GM12864 (cell line): ENCODE measurements at places on chromosomes 4 and X.

GRCh38 chr4:75678965-75679364 is 5.8 kb upstream of the G3BP2 start:
- DNase-seq: no peak

- no peak for DNase-seq
These were observed 322.5 kb downstream of the EVC2 start for GRCh38 chr4:5385741-5386311.

DNA sequence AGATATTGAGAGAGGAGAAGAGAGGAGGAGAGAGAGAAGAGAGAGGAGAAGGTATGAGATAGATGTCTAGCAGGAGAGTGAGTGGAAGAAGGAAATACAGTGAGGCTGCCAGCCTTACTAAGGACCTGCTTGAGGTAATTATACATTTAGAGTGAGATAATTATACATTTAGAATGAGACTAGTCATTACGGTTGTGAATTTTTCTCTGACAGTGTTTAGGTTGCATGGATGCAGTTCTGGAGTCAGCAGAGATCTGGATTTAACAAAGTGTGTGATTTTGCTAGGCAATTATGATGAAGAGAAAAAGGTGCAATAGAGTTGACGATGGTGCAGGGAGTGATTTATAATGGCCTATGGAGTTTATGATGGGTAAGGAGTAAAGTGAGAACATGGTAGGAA is 187.1 kb upstream of the ARX start:
- no peak for DNase-seq

- no peak for DNase-seq
These were observed 11.5 kb downstream of the ETNPPL start for GRCh38 chr4:108751321-108751720.

DNA sequence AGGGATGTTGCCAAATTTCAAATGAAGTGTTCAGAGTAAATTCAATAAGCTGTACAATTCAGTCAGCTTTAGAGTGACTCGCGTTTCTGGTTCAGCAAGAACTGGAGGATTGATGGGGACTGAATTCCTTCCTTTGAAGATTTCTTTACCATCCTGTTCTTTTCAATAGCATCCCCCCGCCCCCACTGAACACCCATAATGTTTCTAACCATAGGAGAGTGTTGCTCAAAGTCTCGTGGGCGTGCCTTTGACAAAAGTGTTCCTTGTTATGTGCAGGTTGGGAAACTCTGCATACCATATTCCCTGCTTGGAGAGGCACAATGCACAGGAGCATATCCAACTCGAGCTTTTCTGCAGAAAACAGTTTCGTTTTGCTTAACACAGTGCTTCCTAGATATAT is 323.5 kb upstream of the CASK start:
- DNase-seq: no peak

DNA sequence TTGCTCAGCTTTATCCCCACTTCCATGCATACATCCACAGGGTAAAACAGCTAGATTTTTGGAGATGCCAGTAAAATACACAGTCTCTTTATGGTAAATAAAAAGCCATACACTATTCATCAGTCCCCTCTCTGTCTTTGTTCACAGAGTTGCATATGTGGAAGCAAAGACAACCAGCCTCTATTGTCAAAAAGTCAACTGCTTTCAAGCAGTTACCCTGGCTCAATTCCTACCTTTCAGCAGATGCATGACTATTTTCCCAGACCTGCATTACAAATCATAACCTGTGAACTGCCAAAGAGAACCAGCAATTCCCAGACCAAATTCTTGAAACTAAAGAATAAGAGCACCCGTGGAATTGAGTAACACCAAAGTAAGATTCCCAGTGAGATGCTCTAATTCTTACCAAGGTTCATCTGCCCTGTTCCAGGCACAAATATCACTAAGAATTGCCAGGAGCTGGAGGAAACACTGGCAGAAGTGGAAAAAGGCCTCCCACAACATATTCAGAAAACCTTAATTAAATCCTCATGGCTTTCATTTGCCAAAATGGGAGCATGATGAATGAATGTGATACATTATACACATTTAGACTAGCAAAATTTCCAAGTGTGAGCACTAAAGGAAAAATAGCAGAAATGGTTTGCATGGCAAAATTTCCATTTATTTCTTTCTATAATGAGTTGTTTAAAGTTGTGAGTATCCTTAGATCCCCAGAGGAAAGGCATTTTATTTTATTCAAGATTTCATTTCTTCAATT is 391.2 kb upstream of the ADGRL3 start:
- no peak for DNase-seq

- DNase-seq: no peak
These were observed 177.6 kb upstream of the SPRY1 start for GRCh38 chr4:123218981-123219380.

DNA sequence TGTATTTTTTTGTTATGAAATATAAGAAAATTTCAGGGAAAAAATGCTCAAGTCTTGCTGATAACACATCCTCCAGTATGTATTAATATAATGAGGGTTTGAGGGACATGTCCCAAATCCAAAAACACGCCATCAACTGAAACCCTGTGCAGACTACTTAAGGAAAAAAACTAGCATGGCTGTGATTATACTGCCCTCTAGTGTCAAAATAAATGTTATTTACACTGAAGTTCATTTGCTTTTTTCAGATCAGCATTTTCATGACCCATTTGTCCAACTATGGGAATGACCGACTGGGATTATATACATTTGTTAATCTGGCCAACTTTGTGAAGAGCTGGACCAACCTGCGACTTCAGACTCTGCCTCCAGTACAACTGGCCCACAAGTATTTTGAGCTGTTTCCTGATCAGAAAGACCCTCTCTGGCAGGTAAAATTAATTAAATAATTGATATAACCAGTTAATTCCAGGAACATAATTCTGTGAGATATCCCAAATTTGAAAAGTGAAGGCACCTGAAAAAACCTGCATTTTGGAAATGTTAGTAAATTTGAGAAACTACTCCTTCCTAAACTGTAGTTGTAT is 128.5 kb downstream of the PRSS12 start:
- peak; percentile 21 for DNase-seq

- DNase-seq: no peak
These were observed 8.0 kb upstream of the CRMP1 start for GRCh38 chr4:5900844-5901243.

GRCh38 chr4:114597410-114598115 is 1.0 kb upstream of the UGT8 start:
- DNase-seq: no peak

GRCh38 chrX:57156397-57157049 is 19.3 kb upstream of the SPIN2A start:
- DNase-seq: no peak

DNA sequence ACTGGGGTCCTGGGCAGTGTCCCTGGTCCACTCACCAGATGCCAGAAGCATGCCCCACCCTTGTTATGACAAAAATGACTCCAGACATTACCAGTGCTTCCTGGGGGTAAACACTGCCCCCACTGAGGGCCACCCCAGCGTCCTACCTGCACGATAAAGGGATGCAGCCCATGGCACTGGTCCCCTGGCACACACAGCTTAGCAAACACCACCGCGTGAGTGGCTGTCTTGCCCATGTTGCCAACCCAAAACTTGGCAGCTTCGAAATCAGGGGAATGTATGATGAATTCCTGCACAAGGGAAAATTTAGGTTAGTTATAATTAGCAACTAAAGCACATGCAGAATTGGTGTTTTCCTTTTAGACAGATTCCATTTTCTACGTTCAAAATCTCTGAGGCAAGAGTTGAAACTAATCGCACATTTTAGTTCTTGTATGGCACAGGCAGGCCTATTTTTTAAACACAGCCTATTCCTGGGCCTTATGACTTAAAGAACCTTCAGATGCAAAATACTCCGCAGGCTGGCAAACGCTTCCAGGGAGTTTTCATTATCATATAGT is 30.4 kb downstream of the ACOX3 start:
- no peak for DNase-seq

- DNase-seq: peak; percentile 78
These were observed 144.0 kb downstream of the SH3KBP1 start for GRCh38 chrX:19743386-19743785.

GRCh38 chr4:73392936-73393335 is 11.2 kb upstream of the ALB start:
- no peak for DNase-seq

DNA sequence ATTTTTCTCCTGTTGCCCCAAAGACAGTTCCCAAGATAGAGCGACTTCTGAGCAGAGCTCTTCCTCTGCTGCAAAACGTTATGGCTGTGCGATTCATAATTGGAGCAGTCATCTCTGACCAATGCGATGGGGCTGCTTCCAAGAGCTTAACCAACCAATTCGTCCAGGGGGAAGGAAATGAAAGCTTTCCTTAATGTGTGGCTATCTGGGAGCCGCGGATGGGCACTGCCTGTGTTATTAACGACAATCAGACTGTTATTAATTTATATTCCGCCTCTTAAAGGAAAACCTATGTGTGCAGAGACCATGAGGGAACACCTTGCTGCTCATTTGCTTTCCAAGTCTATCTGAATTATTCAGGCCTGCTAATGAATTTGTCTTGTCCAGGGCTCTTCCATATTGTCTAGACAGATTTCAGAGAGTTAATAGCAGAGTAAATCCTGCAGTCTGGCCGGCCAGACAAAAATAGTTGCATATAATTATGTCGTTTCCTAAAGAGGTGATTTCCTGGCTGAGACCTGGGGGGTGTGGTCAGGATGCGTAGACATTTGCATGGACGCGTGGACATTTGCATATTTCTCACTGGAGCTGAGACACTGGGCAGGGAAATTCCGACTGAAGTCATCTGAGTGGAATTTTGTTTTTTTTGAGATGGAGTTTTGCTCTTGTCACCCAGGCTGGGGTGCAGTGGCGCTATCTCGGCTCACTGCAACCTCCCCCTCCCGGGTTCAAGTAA is 135.4 kb downstream of the HMX1 start:
- no peak for DNase-seq

- DNase-seq: no peak
These were observed 200.4 kb upstream of the PITX2 start for GRCh38 chr4:110823251-110823650.

- DNase-seq: no peak
These were observed 120.3 kb downstream of the CHRNA9 start for GRCh38 chr4:40455340-40455902.

- DNase-seq: no peak
These were observed 50.9 kb downstream of the MED28 start for GRCh38 chr4:17665346-17665745.

GRCh38 chr4:41287005-41287404 is 30.3 kb downstream of the UCHL1 start:
- DNase-seq: no peak

DNA sequence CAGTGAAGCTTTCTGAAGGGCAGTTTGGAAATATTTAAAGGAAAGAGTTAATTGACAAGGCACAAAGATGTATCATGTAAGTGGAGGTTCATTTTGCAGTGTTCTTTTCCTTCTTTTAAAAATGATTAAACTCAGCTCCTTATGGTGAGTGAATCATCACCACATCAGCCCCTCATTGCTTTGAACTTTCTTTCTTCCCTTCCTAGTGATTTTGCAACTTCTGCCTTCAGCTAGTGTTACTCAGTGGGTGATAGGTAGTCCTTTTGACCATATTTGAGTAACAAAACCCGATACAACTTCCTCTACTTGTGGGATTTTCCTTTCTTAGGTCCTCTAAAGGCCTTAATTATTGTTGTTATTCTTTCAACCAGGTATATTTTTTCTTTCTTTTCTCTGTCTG is 8.2 kb downstream of the ZCCHC4 start:
- no peak for DNase-seq

GRCh38 chrX:87299563-87300160 is 217.9 kb upstream of the KLHL4 start:
- no peak for DNase-seq

DNA sequence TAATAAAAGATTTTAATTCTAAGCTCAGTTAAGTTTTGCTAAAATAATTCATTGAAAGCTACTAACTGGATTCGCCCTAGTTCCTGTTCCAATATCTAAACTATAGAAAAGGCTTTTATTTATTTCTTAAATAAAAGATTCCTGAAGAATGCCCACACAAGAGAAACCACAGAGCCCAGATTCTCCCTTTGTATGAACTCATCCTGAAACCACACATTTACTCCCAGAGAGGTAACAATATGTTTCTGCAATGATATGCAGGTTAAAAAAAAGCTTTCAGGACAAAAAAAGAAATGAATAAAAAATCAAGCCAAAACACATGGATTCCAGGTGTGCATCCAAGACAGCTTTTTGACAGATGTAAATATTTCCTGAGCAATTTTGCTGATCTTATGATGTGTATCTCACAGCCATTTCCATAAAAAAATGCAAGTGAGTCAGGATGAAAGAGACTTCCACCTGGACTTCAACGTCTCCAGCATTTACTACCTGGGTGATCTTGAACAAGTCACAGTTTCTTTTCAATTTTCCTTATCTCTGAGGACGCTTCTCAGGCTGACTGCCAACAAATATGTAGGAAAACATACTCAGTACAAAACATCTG is 234.4 kb upstream of the FAT1 start:
- no peak for DNase-seq

DNA sequence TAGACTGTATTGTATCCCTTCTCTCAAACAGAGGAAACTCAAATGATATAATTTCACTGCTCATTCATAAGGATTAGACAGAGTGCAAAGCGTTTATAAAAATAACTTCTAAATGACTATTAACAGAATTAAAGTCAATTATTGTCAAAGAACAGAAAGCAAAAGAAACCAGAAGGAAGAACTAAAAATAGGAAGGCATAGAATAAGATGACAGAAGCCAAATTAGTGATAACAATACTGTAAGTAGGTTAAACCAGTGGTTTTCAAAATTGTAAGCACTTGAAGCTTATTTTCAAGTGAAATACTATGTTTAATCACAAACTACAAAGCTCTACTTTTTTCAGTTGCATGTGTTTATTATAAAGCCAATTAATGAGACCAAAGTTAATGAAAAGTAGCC is 305.2 kb downstream of the PPP1R2C start:
- DNase-seq: no peak

DNA sequence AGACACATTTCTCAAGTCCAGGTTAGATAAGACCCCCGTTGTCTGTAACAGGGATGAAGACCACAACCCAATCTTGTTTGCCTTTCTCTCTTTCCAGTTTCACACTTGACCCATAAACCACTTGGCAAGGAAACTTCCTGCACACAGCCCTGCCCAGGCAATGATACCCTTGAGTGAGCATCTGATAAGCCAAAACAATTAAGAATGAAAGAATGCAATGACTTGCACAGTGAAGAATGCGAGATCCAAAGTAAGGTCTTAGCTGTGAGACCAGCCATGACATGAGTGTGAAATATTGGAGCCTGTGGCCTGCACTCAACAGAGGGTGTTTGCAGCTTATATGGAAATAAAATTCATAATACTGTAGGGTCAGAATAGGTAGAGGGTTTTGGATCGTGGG is 37.9 kb upstream of the MXRA5 start:
- no peak for DNase-seq

GRCh38 chr4:1246111-1246881 is 2.6 kb downstream of the CTBP1 start:
- DNase-seq: no peak

GRCh38 chr4:27921231-27921630 is 1060.6 kb downstream of the STIM2 start:
- DNase-seq: no peak

DNA sequence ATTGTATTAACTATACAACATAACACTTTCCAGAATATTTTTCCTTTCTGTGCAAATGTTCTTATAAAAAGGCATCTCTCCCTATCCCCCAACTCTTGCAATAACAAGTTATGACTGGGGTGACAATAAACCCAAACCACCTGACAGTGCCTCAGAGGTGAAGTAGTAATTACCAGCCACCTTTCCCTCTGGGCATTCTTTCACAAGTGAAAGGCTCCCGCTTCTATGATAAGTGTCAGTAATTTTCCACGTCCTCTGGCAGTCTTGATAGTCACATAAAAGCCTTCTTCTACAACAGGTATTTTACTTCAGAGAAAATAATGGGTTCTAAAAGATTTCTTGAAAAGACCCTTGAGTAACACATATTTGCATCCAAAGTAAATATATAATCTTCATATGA is 82.7 kb downstream of the MANBA start:
- DNase-seq: no peak
